ENCODE measurements at places on chromosomes 2 and 18.

DNA sequence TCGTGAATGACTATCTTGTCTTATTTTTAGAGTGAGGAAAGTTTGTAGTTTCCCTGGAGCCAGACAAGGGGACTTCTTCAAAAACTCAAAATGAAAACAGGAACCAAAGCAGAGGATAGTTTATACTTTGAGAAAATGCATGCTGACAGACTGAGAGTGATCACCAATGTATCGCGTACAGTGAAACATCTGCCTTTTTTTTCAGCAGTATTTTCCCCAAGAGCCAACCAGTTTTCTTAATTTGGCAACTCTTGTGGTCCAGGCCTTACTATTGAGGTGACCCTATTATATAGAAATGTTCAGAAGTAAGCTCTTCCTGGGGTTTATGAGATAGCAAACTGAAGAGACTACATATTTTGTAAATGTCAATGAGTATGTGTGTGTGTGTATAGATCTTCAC is 153.7 kb upstream of the VRK2 start:
- no peak for DNase-seq

- no peak for DNase-seq
Observed at GRCh38 chr2:71583876-71584275, 130.5 kb downstream of the DYSF start.

DNA sequence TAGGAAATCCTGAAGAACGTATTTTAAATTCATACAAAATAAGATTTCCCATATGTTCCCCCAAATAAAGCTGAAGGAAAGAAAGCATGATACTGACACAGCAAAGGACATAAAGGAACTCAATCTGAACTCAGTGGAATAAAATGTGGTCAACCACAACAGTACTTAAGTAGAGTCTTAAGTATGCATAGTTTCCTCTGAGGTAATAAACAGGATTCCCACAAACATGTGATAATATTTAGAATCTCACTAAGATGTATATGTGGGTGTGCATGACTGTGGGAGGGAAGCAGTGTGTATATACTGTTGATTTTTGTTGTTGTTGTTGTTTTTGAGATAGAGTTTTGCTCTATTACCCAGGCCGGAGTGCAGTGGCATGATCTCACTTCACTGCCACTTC is 69.3 kb downstream of the NOL10 start:
- no peak for DNase-seq

DNA sequence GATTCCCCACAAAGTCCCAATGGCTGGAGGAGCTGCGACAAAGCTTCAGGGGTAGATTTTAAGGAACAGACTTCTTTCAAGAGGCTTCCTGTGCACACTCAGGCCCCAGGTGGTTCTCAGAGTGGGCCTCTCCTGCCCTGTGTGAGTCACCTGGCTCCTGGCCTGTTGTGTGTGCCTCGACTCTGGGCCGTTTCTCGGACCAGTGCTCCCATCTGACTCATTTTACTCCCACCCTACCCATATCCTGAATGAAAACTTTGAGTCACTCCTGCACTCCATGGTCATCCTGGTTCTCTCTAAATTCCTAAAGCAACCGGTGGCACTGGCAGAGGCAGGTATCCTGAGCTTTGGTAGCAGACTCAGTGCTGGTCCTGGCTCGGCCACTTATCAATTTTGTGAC is 84.1 kb downstream of the CELF4 start:
- no peak for DNase-seq

DNA sequence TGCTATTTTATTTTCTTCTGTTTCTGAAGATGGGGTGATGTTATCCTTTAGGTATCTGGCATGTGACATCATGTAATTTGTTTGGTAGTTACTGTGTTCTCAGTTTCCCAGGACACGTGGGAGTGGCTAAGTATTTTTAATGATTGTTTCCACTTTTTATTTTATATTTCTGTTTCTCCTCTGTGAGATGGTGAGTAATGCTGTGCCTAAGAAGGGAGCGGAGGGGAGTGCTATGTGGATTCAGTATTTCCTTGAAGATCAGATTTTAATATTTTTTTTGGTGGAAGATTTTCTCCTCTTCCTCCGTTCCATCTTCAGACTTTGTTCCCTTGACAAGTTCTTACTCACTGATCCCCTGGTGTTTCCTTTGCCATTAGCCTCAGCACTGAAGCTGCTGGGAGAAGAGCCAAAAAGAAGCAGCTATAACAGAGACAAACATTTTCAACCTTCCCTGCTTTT is 180.0 kb upstream of the MMADHC start:
- no peak for DNase-seq

DNA sequence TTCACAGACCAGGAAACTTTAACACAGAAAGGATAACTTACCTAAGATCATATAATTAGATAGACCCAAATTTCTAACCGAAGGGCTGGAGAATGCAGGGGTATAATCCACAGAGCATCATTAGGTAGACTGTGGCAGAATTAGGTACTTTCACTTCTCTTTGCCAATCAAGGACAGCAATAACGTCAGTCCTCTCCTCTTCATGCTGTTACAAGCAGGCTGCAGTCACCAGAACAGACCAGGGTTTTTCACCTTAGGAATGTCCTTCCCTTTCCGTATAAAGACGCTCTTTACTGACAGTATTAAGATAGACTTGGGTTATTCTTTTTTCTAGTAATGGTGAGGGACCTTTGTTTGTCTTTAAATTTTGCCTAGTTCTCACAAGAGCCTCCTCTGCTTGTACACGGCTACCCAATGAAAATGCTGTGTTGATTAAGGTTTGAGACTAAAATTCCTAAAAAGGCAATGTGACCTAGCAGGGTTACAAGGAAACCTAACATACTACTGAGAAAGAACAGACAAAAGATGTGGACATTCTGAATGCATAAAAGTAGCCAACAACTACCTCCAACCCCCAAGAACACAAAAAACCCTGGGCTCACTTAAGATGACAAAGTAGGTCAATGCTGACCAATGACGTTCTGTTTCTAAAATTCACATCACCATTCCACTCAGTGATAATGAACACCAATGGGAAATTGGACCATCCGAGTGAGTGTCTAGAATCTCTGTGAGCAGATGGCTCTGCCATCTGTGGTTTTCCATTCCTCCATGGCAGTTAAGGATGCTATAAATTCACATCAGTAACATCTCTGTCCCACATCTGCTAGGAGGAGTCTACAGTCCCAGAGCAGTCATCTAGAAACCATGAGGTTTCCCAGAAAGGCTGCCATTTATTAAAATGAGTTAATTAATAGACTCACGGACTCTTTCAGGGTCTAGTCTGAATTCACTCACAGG is 2.1 kb downstream of the PDIA6 start:
- DNase-seq: no peak

DNA sequence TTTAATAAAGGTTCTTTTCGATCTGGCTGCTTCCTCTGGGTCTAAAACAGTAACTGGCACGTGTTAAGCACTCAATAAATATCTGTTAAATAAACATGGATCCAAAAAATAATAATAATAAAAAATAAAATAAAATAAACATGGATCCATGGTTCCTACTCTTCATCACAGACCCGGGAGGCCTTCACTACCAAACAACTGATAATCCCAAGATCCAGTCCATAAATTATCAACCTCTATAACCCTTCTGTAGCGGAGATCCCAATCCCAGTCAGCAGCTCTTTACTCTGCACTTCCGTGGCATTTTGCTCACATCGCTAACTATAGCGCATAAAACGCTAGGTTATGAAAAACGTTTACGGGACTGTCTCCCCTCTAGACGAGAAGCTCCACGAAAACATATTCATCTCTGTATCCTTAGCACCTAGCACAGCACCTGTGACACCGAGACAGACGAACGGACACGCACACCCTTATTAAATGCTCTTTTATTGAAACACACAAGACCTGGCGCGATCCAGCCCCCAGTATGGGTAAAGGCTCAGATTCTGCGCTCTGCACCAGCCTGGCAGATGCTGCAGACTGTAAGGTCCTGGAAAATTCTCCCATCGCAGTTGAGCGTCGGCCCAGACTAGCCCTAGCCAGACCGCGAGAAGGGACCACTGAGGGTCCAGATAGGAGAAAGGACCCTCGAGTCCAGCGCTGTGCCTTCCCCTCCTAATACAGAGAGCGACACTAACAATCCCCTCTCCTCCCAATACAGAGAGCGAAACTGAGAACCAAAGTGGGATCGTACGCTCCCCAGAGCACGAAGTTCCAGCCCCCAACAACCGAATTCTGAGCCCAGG is 770 bp downstream of the NBAS start:
- no peak for DNase-seq

DNA sequence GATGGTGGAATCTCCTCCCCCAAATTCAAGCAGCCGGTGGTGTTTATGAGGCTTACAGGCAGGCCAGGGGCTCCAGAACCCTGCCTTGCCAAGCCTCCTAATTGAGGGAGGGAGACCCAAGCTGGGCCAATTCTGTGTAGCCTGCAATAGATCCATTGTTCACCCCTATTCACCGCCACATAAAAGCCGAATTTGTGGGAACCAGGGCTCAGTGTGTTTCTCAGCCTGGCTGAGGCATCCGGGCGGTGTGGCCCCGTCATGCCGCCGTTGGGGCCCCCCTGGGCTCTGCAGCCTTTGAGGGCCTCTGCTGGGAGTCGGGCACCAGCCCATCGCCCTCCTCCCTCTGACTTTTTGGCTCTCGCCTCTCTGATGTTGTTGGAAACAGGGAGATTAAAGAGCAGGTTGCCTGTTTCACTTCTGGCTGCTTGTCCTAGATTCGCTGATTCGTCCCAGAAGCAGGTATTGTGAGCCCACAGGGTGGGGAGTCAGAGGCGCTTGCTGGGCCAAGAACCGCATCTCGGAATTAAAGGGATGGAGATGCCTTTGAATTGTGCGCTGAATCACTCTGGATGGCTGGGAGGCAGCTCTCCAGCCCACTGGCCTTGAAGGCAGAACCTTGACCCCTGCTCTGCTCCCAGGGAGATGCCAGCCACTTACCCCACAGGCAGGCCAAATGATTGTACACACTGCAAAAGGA is 14.7 kb upstream of the OTOS start:
- peak; percentile 44 for DNase-seq

DNA sequence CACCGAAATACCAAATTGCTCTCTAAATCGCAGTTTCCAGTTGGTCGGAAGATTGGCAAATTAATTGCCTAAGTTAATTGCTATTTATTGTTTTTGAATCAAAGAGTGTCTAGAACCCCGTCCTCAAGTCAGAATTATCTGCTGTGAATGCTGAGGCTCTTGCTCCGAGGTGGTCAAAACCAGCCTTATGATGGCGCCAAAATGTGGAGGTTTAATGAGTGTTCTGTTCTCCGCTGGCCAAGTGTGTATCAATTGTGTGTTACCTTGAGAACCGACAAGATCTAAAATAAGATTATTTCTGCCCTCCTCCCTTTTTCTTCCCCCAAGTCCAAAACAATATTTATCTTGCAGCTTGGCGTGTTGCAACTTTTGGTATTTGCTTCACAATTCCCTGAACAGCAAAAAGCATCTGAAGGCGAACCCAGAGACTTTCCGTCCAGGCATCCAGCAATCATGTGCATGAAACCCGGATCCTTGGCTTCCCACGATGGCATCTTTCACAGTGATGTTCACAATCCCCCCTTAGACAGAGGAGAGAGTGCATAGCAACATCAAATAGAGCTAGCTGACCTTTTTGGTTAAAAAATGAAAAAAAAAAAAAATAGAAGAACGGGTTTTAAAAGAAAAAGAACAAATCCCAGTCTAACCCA is 323.0 kb downstream of the MYCN start:
- DNase-seq: no peak

GRCh38 chr2:196372811-196373664 is 201.7 kb upstream of the STK17B start:
- no peak for DNase-seq

DNA sequence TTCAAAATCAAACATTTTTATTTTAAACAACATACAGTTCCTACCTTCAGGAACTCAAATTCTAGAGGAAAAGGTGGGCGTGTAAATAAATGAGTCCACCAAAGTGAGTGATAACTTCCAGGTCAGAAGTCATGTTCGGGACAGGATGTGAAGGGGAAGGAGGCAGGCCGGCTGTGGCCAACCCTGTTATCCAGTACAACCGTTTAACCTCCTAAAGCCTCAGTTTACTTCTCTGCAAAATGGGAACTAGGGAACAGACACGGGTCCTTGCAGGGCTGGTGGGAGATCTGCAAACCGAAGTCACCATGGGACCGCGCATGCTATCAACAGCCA is 373 bp downstream of the EIPR1 start:
- DNase-seq: no peak

DNA sequence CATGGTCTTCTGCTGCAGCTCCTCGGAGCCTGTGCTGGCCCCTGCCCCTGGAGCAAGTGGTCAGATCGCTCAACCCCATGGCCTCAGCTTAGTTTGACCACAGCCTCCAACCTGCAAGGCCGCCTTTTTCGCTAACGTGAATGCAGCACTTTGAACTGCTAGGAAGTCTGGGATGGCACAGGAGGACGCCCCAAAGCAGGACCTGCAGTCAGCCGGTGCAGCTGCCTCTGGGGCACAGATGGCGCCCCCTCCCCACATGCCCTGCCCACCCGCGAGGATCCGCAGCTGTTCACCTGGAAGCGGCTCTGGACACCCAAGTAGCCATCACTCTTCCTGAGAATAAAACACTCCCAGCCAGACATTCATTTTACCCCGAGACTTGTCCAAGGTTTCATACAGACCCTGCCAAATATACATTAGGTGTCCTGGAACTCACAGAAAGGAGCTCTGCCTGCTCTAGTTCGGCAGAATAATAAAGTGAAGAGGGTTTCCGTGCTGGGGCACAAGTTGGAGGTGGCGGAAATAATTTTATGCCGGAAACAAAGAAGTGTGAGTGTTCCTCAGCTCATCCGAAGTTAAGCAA is 510.1 kb downstream of the EIPR1 start:
- no peak for DNase-seq

GRCh38 chr2:238202326-238203093 is 985 bp downstream of the ILKAP start:
- DNase-seq: no peak

DNA sequence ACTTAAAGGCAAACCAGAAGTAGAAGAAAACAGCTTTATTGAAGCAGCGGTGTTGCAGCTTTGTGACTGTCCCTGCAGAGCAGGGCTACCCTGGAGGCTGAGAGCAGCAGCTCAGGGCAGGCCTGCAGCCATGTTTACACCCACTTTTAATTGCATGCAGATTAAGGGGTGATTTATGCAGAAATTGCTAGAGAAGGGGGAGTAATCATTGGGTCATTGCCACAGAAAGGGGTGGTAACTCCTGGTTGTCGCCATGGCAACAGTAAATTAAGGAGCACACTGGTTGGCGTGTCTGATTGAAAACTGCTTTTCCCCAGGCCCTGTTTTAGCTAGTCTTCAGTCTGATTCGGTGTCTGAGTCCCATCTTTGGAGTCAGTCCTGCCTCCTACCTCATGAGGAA is 195.4 kb upstream of the HDAC4 start:
- DNase-seq: no peak

Data from chondrocyte (in vitro differentiated cells).